ENCODE measurements at places on chromosomes 7 and 10.

DNA sequence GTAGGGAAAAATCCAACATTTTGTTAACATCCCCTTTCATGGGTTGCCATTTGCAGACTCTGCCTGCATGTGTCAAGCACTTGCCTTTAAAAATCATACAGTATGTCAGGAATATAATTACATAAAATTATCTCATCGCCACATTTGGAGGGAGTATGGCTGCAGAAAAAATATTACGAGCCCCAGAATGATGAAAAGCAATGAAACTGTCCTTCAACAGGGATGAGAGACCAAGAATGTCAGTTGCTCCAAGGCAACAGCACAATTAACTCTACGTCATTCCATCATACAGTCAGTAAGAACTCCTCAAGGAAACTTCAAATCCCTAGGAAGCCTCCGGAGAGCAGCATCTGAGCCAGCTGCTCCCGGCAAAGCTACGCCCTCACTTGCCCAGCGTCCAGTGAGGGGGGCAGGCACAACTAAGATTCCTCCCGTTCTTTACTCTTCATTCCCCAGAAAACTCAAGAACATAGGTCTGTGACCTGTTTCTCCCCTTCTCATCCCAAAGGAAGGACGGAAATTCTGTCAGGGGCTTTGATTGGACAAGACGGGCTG, 132.9 kb downstream of the ANLN start:
- DNase-seq = no peak

DNA sequence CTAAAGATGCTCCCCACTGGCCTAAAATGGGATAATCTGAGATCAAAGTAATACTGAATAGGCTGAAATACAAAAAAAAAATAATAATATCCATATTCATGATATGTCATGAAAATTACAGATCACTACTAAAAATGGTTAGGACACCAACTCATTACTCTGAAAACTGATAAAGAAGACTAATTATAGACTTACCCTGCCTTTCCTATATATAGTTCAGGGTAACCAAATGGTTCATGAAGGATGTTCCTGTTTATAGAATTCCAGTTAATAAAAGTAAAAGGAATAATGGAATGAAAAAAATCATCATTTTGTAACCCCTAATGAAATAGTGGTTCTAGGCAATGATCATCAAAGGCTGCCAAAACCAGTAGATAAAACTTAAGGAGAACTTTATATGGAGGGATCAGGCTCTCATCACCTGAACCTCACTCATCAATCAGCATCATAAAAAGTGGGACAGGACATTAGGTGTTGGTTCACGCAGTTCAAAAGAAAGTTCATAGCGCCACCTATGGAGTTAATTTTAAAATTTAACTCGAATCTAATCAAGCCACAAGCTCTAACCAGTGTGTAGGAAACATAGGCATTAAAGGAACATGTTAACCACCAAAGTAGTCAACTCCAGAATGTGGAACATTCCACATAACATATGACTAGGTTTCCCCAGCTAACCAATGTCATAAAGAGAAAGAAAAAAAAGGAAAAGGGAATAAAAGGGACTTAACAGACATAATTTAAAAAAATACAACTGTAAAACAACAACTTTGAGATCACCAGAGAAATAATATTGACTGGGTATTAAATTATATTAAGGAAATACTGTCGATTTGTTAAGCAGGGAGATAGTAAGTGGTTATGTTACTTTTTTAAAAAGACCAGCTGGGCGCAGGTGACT, 35.7 kb downstream of the P4HA1 start:
- DNase-seq = no peak

GRCh38 chr10:126409821-126410220, 21.5 kb upstream of the ADAM12 start:
- DNase-seq = no peak

DNA sequence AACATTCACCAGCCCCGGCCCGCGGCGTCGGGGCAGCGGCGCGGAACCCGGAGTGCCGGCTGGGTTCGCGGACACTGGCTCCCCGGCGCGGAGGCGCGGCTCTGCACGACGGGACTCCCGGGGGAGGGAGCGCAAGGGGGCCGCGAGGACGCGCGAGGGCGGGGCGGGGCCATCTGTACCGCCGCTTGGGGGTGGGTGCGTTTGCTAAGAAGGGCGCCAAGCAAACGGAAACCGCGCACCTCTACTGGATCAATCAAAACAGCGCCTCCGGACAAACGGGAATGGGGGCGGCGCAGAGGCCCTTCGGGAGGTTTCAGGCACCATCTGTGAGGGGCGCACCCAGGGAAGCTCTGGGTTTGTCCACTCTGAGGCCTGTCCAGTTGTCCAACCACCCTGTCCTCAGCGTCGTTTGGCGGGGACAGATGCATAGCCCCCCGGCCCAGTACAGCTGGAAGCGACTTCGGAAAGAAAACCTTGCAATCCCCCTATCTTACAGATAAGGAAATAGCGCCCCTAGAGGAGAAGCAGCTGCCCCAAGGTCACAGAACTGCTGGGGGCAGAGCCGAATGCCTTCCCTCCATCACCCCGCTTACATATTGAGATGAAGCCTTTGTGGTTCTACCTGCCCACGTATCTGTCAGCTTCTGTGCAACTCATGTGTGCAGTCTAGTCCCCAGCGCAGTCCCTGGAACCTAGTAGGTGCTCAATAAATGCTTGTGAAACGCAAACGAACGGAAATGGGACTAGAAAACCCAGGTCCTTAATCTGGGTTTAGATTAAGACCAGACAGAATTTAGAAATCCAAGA, 10.7 kb upstream of the SLIT1 start:
- DNase-seq = peak; percentile 62

- no peak for DNase-seq
These were observed 80.6 kb downstream of the ETV1 start for GRCh38 chr7:13908667-13909397.

DNA sequence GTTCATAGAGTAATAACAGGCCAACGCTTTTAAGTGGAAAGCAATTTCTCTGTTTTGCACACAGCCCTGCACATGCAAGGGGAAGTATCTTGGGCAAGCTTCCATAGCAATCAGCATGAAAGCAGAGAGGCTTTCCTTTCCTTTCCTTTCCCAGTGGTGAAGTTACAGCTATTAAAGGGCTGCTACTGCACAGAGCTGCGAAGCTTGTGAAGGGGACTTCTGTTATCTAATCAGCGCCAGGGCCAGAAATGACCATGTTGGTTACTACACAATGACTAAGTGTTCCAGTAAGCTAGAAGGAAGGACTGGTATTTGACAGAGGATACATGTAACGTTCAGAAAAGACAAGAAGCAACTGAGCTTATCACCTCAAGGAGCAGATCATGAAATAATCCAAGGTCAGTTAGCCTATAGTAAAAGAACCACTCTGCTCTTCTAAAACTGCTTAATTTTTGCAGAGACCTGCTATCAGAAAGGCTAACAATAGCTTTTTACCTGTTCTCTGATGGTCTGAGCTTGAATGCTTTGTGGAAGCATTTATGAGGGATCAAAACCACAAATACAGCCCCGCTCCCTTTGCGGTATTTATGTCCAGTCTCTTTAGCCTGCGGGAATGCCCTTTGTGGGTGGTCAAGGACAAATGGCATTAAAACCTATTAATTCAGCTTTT, 45.9 kb downstream of the SGMS1 start:
- no peak for DNase-seq
